ENCODE measurements at places on chromosomes 13 and 19.

GRCh38 chr13:44406617-44407016 is 33.0 kb downstream of the SERP2 start:
- DNase-seq = no peak

DNA sequence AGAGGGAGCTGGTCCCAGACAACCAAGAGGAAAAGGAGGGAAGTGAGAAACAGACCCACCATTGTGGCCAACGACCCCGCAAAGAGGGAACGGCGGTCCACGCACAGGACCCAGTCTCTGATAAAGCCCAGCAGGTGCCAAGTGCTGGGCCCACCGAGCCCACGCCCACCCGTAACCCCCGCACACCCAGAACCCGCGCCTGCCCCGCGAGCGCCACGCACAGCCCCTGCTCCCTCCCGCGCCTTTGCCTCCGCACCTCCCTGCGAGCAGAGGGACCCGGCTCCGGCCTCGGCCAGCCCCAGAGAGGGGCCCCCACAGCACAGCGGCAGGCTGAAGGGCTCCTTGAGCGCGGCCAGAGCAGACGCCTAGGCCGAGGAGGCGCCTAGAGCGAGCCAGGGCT is 1192.2 kb downstream of the PCDH17 start:
- DNase-seq = no peak

GRCh38 chr19:3224346-3225168 is at the start of gene CELF5:
Gene CELF5 (plus strand): TSS chr19:3224661. CDS start chr19:3224740, 79 bp downstream.
- DNase-seq = peak; percentile 11

DNA sequence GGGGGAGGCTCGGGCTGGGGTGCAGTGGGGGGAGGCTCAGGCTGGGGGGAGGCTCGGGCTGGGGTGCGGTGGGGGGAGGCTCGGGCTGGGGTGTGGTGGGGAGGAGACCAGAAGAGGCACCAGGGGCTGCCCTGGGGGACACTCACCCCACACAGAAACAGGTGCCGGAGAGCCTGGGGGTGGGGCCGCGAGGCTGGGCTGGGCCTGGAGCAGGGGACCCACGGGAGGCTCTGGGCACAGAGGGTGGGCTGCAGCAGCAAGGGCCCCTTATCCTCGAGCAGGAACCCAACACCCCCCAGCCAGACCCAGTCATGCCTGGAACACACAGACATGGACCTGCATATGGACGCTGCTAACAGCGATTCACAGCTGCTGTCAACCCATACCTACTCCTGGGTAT is 34.3 kb downstream of the GPX4 start:
- no peak for DNase-seq

DNA sequence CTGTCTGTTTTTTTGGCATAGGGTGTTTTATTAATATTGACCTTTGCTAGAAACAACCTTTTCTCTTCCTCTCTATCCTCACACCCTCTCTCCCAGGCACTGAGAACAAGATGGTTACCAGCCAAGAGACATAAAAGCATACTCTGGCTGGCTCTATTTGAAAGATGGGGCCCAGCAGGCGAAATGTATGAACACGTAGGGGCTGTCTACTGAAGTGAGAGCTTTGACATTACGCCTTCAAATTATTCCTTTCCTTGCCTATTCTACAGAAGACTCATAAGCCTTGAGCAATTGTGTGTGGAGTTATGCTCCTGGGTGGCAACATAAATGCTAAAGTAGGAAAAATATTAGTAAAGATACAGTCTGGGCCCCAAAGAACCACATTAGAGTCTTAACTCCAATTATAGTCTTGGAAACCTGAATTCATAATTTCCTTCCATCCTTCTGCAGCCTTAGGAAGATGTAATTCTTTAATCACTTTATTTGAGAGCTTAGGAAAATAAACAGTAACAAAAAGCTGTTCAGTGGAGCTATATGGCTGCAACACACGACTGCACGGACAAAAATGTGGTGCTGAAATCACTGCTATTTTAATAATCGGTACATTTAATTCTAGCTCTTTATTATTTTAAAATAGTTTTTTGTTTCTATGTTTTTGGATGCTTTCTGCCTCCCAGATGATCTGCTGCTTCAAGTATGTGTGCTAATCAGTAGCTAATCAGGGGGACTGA is 122.3 kb upstream of the RNF113B start:
- no peak for DNase-seq

DNA sequence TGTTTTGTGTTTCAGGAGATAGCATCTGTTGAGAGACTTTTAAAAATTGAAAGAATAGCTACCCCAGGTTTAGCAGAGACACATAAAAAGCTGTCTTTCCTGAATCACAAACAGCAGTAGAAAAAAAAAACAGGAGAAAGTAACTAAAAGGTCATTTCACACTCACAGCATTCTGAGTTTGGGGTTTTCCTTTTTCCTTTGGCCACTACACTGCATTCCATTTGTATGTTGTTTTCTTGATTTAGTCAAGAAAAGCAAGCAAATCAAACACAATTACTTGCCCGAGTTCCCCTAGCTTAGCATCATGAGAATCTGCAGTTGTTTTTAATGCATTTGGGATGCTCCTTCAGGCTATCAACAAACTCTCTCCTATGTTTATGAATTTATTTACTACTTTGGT is 161.0 kb downstream of the KCTD12 start:
- peak; percentile 75 for DNase-seq

DNA sequence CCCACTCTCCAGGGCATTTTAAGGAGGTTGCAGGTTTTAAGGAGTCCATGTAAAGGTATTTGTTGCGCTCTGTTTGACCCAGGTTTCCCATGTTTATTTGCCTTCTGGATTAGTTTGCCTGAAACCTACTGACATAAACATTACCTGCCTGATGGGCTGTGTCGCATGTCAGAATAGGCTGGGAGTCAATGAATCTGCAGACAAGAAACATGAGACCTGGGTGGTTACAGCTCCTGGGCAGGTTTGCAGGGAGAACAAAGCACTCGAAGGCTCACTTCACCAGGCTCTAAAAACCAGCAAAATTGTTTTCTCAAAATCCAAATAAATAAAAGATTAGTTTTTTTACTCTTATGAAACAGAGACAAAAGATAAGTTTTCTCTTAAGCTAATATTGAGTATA is 114.4 kb upstream of the SERTM1 start:
- no peak for DNase-seq

- DNase-seq = no peak
Observed at GRCh38 chr13:101728021-101728420, 275.5 kb downstream of the ITGBL1 start.

DNA sequence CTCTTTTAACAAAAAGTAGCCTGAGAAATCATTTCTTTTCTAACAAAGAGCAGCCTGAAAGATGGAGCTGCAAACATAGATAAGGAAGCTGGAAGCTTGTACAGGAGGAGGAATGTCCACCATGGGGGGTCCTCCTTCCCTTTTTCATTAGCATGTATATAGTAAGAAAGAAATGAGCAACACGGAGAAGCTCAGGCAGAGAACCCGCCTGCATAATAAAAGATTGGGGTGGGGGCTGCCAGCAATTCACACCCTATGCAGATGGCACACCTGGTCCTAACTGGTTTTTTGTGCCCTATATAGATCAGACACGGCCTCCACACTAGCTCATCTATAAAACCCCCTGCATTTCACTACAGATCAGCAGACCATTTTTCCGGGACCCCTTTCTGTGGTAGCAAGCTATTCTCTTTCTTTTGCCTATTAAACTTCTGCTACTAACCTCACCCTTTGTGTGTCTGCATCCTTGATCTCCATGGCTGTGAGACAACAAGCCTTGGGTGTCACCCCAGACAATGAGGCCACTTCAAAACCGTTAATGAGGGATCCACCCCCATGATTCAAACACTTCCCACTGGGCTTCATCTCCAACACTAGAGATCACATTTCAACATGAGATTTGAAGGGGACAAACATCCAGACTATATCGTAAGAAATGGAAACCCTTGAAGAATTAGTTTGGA is 167.5 kb upstream of the FREM2 start:
- no peak for DNase-seq

DNA sequence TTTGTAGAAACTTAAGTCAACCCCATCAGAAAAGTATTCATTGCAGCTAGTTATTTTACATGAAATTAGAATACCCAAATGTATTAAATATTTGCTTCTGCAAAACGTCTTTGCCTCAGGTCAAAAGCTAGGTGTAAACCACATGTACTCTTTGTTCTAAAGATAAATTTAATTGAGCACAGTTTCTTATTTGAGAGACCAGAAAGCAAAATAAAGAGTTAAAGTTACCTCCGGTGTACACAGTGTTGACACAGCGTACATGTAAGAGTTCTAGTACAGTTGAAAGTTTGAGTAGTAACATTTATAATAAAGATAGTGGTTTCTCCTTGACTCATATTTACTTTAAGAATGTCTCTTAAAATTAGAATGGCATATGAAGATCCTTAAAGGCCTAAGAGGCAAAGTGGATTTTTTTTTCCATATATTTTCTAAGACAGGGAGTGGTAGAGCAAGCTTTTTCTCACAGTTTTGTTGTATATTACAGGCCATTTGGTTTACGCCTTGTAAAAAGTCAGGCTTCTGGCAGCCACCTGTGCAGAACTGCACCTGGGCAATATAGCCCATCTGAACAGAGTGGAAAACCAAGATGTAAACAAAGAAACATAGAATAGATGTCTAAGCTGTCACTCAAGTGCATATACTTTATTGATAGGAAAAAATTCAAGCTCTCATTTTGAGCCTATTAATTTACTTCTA is 2.9 kb downstream of the LRCH1 start:
- no peak for DNase-seq

- DNase-seq = peak; percentile 33
Observed at GRCh38 chr13:42007844-42008243, 40.6 kb upstream of the DGKH start.

DNA sequence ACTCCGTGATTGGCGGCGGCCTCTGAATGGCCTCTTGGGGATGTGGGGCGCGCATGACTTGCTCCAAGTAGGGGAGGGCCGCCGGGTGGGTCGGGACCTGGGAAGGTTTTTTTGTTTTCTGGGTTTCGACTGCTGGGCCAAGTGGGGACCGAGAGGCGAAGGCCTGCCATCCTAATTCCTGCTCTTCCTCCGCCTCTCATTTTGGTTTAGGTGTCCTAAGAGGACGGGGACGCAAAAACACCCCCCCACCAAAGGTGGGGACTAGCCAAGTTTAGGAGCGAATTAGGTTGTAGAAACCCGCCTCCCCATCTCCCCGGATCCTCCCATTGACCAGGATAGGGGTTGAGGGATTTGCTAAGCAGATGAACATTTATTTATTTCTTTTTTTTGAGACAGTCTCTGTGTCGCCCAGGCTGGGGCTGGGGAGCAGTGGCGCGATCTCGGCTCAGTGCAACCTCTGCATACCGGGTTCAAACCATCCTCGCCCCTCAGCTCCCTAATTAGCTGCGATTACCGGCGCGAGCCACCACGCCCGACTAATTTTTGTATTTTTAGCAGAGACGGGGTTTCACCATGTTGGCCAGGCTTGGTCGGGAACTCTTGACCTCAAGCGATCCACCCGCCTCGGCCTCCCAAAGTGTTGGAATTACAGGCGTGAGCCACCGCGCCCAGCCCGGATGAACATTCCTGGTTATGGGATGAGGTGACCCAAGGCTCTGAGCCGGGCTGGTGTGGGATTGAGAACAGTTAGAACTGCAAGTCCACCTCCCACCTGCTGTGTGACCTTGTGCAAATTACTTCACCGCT is 838 bp downstream of the PPP2R1A start:
- DNase-seq = peak; percentile 46

DNA sequence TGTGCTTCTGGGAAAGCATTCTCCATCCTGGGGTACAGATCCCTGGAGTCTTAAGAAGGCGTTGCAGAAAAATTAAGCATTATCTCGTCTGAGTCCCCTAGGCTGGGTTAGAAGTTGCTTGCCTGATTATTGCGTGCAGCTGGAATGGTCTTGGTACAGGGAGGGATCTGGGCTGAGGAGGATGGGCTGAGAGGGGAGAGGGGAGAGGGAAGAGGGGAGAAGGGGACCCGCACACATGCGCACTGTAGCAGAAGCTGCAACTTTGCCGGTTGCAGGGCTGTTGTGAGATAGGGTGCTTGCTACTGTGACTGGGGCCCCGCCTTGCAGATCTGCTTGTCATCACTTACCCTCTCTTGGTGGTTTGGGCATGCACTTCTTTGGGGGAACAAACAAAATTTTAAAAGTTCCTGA is 316.8 kb downstream of the DLEU7 start:
- no peak for DNase-seq

DNA sequence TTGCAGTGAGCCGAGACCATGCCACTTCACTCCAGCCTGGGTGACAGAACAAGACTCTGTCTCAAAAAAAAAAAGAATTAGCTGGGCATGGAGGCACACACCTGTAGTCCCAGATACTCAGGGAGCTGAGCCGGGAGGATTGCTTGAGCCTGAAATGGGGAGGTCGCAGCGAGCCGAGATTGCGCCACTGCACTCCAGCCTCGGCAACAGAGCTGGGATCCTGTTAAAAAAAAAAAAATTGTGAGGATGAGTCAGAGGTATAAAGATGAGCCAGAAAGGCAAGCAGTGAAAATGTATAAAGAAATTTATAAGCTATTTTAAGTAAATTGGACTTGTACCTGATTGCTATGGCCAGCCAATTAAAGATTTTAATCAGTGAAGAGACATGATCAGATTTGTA is 21.1 kb downstream of the KBTBD6 start:
- DNase-seq = no peak

GRCh38 chr13:39913339-39913738 is 257.9 kb downstream of the COG6 start:
- no peak for DNase-seq

DNA sequence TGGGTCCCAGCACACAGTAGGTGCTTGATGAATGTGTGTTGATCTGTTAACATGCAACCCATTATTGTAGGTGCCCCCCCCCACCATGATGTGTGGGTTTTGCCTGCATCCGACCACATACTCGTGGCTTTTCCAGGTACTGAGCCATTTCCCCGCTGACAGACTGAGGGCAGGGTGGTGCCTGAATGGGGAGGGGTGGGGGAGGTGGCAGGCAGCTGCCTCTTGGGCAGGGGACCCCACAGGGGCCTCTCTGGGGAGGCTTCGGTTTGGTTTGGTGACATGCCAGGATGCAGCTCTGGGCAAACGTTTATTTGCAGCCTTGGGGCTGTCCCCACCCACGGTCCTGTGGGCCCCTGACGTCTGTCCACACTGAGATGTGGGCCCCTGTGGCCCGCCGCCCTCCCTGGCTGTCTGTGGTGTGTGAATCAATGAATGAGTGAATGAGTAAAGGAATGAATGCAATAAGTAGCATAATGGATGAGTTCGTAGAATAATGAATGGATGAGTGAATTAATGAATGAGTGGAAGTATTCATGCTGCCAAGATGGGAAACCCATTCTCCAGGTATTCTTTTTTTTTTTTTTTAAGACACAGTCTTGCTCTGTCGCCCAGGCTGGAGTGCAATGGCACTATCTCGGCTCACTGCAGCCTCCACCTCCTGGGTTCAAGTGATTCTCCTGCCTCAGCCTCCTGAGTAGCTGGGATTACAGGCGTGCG is 9.0 kb upstream of the JUND start:
- no peak for DNase-seq

GRCh38 chr13:50248516-50249143 is 233.4 kb downstream of the KCNRG start:
- no peak for DNase-seq

GRCh38 chr19:46904114-46905060 is 43.6 kb downstream of the ARHGAP35 start:
- peak; percentile 95 for DNase-seq

All from AG10803 (cell line).